Thymus (tissue), 14 donors: ENCODE measurements at places on chromosomes 11 and 22. TPM values are rescaled to one million over a fixed set of nuclear protein-coding genes. Genes with fewer than 3 reads are reported as not detected.

Gene DGCR6
- total RNA-seq: 1.2 TPM

Gene CPT1A
- 7.1 TPM for total RNA-seq

Gene NAV2
- total RNA-seq: 2.0 TPM

Gene OLFML1
- 2.2 TPM for total RNA-seq

Gene LRRC32
- total RNA-seq: 2.9 TPM

Gene CD6
- total RNA-seq: 30.7 TPM

Gene RTN4RL2
- 0.42 TPM for total RNA-seq

Gene FAT3
- 1.1 TPM for total RNA-seq

Gene VSIG10L2
- 0.09 TPM for total RNA-seq

Gene SLC17A6
- under 0.01 TPM for total RNA-seq

Gene SCN4B
- total RNA-seq: 2.1 TPM

DNA sequence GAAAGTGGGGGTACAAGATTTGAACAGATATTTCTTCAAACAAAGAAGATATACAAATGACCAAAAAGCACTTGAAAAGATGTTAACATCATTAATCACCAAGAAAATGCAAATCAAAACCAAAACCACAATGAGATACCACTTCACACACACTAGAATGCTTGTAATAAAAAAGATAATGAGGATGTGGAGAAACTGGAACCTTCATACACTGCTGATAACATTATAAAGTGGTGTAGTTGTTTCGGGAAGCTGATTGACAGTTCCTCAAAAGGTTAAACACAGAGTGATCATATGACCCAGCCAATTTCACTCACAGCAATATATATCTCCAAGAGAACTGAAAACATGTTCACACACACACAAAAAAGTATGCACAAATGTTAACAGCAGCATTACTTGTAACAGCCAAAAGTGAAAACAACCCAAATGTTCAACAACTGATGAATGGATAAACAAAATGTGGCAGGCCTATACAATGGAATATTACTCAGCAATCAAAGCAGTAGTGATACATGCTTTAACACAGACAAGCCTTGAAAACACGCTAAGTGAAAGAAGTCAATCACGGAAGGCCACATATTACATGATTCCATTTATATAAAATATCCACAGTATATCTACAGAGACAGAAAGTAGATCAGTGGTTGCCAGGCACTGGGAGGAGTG is 15.1 kb downstream of the PITPNB start:
- no peak for DNase-seq

DNA sequence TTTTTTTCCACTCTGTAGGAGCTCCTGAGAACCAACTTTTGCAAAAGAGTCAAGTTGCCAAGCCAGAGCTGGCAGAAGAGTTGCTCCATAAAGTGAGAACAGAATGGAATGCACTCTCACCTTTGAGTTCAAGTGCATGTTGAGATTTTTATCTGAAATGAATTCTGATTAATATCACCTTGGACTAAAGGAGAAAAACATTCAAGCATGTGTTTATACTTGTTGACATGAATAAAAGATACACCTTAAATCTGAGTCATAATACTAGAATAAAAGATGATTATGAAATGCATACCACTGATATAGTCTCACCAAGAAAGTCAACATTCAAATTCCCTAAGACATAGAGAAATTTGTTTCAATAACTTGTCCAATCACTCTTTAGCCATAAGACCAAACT is 37.8 kb downstream of the ARL14EP start:
- DNase-seq: no peak

GRCh38 chr22:42680648-42681047 is 31.5 kb upstream of the CYB5R3 start:
- DNase-seq: no peak

- DNase-seq: peak; percentile 68
Measured at GRCh38 chr11:65116370-65117205, 913 bp downstream of the ZNHIT2 start.

DNA sequence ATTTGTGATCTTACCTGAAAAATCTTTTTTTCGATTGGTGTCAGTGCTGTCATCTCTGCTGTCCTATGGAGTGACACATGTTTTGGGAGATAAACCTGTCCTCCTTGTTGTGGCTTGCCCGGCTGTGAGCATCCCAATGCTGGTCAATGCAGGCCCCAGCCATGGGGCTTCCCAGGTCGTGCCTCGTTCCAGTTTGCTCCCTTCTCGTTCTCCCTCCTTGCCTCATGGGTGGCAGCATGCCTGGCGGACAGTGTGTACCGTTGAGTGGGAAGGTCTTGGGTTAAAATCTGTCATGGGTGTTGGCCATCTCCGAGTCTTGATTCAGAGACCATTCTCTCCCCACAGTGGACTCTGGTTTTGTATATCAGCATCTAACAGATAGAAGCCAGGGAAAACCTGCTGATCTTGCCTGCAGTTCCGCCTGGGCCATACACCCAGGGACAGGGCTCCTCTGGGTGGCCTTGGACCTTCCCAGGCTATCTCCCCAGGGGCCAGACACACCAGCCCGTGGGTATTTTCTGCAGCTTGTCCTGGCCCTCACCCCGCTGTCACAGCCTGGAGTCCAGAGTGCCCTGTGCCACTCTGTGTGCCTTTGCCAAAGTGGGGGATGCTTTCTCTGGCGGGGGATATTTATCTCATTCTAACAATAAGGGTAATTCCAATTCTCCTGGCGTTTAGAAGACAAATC is 208.1 kb downstream of the TBC1D22A start:
- DNase-seq: no peak

DNA sequence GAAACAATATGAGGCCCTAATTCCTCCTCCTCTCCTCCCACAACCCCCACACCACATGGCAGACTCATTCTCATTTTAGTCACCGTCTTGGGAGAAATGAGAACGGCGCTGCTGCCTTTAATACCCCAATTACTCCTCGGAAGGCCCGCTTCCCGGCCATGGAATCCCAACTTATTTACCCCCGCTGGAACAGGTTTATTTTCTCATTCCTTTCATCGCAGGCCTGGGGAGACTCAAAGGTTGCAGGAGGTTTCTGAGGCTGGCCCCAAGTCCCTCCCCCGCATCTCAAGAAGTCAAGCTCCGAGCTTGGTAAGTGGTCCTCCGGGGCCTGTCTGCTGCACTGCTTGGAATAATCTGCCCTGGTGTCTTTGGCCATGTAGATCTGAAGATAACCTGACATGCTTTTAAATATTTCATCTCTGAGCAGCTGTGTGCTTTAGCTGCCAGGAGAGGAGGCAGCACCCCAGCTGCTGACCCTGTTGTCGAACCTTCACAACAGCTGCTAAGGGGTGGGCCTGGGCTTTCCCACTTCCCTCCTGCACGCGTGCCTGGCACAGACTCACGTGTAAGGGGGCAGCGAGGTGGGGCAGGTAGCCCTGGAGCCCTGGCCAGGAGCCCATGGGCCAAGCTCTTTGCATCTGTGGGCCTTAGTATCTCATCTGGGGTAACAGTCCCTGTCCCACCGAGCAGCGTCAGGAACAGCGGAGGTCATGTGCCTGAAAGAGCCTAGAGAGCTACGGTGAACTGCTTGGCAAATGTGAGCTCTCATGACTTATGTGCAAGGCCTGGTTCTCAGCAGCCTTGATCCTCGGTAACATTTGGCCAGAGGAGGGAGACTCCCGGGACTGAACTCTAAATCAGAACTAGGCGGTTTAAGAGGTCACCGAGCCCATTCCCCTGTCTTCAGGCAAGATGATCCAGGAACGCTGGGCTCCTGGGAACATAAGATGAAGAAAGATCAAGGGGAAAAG is 164.6 kb downstream of the ST3GAL4 start:
- no peak for DNase-seq

DNA sequence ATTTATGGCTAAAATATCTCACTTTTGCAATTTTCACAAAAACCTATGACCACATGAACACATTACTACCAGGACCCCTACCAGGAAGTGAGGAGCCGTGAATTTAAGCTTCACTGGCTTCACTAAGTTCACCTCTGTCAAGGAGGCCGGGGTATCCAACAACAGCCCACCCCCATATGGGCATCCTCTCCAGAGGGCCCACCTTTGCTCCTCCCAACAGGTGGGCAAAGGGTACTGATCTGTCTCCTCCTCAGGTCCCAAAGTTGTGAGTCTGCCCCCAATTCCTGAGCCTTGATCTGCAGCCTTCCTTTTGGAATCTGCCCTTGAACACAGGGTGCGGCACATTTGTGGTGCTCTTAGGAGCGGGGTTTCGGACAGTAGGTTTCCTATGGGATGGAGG is 66.9 kb downstream of the OTOG start:
- DNase-seq: no peak

- DNase-seq: no peak
Measured at GRCh38 chr22:30650508-30651116, 15.0 kb downstream of the SLC35E4 start.

DNA sequence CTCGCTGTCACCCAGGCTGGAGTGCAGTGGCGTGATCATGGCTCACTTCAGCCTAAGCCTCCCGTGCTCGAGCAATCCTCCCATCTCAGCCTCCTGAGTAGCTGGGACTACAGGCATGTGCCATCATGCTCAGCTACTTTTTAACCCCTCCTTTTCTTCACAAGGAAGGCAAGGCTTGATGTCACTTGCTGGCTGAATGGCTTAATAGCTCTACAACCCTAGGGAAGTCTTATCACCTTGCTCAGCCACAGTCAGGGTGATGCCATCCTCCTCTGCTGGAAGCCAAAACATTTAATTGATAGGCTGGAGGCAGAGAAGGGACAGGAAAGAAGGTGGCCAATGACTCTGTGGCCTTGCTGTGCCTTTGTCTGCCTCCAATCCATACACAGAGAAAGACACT is 131.9 kb downstream of the MED15 start:
- DNase-seq: no peak

- DNase-seq: no peak
Measured at GRCh38 chr22:25545672-25546071, 18.8 kb upstream of the GRK3 start.

GRCh38 chr11:118318581-118319336 is 14.2 kb downstream of the CD3E start:
- no peak for DNase-seq

- DNase-seq: no peak
Measured at GRCh38 chr22:34812631-34813030, 253.3 kb upstream of the ISX start.

- DNase-seq: no peak
Measured at GRCh38 chr11:84419616-84420015, 1133.4 kb upstream of the CCDC90B start.

DNA sequence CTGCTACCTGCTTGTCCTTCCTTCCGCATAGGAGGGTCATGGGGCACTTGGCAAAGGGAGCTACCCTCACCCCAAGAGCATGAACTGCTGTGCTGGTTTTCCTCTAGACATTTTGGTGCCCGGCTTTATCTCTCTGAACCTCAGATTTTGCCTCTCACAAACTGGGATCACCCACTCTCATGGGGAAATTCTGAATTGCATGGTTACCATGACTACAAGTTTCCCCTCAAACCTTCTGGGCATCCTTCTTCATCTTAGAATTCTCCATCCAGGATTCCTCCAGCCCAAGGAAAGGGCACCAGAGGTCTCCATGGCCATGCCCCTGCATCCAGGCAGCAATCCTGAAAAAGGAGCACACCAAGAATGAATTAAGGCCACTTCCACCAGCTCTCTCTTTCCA is 180.1 kb upstream of the NECTIN1 start:
- DNase-seq: no peak

- no peak for DNase-seq
Measured at GRCh38 chr11:123082977-123083376, 21.0 kb upstream of the HSPA8 start.

- DNase-seq: no peak
Measured at GRCh38 chr11:40998920-40999319, 460.5 kb downstream of the LRRC4C start.

GRCh38 chr11:2927121-2927800 is 2.0 kb downstream of the PHLDA2 start:
- no peak for DNase-seq

DNA sequence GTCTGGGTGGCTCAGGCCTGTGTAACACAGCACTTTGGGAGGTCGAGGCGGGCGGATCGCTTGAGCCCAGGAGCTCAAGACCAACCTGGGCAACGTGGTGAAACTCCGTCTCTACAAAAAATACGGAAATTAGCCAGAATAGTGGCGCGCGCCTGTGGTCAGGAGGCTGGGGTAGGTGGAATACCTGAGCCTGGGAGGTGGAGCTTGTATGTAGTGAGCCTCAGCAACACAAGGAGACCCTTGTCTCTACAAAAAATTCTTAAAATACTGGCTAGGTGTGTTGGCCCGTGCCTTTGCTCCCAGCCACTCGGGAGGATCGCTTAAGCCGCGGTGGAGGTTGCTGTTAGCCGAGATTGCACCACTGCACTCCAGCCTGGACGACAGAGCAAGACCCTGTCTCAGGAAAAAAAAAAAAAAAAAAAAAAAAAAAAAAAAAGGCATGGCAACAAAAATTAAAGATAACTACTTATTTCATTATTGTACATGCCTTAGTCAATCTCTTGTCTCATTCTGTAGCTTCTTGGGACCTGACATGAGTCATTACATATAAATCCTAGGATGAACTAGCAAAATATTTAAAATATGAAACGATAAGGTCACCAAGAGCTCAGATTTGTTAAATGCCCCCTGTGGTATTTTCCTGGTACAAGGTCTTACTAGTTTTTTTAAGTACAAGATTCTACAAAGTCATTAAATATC is 1.1 kb downstream of the TAF1D start:
- DNase-seq: no peak
